Foreskin keratinocyte (primary cell): ENCODE measurements at places on chromosomes 4 and X. TPM values are rescaled to one million over a fixed set of nuclear protein-coding genes. Genes with fewer than 3 reads are reported as not detected.

The LEF1 gene
- 10.1 and 18.7 TPM in 2 replicates for total RNA-seq

The CT45A3 gene
- not detected in 2 replicates for total RNA-seq

The STK26 gene
- total RNA-seq: 37.6 and 38.4 TPM in 2 replicates

The CFI gene
- not detected in 2 replicates for total RNA-seq
